Hematopoietic multipotent progenitor cell treated with erythropoietin and hydrocortisone succinate and interleukin-3 and kit ligand, for 6 days (in vitro differentiated cells): ENCODE measurements at places on chromosomes 11 and 22.
A peak's percentile ranks its signal among the peaks of the same experiment; 100 is the strongest.

- DNase-seq: no peak
Observed at GRCh38 chr22:36807627-36808026, 9.2 kb downstream of the PVALB start.

DNA sequence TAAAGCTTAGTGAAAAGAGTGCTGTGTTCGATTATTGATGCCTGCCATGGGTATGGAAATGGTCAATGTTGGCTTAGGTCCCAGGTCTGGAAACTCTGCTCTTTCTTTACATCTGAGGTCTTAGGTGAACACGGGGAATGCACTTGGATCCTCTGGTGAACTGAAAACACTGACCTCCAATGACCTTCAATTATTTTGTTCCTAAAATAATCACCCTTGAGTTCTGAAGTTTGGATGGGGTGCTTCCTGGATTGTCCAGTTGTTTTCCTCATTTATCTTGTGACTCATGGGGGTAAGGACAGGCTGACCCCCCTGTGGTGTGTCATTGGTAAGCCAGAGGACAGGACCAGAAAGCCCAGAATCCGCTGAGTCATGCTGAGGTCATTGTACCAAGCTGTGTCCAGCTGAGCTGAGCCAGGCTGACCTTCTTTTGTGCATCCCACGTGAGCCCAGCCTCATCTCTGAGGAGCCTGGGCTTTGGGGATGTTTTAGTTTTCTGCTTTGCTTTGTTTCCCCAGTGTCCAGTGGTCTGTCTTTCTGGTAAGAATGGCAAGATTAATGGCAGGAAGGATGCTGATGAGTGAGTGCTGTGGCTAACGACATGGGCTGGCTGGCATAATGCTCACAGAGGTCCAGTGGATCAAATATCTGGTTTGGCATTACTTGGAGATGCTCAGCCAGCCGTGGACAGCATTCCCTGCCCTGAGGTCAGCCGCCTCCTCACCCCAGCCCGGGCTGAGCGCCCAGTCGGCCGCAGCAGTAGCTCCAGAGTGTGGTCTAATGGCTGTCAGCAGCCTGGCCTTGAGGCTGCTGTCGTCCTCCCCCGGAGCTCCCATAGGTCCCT, 35.6 kb downstream of the AMPD3 start:
- DNase-seq: no peak

DNA sequence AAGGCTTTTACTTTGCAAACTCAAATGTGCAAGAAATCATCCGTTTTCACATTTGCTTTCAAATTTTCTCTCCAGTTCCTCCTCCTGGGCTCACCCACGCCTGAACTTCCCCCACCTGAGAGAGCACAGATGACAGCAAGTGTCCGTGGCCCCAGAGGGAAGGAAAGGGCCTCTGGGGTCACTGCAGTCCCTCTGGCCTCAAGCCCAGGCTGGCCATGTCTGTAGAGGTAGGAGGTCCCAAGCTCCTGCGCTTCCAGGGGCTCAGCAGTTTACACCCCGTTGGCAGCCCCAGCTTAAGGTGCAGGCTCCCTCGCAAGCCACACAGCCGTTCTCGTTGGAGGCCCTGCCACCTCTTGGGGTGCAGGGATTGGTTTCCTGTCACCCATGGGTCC, 40.5 kb upstream of the PRDM11 start:
- no peak for DNase-seq

GRCh38 chr11:116059919-116060318, 555.7 kb upstream of the CADM1 start:
- no peak for DNase-seq

DNA sequence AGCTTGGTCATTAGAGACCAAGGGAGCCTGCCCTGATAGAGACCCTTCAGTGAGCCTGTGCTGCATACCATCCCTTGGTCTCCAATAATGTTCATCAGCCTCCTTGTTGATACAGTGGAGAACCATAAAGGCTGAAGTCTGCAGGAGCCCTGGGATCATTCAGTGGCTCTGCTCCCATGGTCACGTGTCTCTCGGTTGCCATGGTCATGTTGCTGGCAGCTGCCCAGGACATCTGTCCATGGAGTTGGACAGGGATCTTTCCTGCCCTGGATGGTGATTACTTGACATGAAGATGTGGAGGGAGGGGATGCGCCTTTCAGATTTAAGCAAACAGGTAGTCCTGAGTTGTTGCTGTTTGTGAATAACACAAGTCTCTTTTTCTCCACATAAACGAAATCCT, 38.2 kb downstream of the CYB5R2 start:
- DNase-seq: no peak

- DNase-seq: no peak
Observed at GRCh38 chr11:43238341-43238740, 73.5 kb upstream of the API5 start.

DNA sequence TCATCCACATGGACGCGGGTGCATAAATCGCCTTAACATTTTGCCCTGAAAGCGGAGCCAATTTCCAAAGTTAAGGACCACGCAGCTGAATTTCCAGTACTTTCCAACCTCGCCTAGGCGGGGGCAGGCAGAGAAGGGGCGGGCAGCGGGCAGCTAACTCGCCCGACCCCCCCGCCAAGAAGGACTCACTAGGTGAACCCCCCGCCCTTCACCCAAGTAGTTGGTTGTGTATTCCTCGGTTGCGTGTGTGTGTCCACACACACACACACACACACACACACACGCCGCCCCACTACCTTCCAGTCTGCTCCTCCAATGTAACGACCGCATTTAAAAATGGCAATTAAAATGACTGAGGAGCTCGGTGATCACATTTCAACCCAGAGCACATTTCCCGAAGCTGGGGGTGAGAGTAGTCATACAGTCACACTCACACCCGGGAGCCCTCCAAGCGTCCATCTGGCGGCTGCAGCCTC, 1.4 kb downstream of the TENM4 start:
- DNase-seq: no peak

- DNase-seq: no peak
Observed at GRCh38 chr11:10331548-10332289, 26.8 kb downstream of the ADM start.

- DNase-seq: no peak
Observed at GRCh38 chr22:43315687-43316217, 27.4 kb downstream of the SCUBE1 start.

- DNase-seq: peak; percentile 40
Observed at GRCh38 chr11:93330446-93330984, at the start of gene DEUP1. DEUP1 (plus strand) TSS chr11:93330742; CDS start chr11:93332260, 1,518 bp downstream.

GRCh38 chr11:65891219-65892136, 1.0 kb downstream of the CCDC85B start:
- DNase-seq: peak; percentile 60

DNA sequence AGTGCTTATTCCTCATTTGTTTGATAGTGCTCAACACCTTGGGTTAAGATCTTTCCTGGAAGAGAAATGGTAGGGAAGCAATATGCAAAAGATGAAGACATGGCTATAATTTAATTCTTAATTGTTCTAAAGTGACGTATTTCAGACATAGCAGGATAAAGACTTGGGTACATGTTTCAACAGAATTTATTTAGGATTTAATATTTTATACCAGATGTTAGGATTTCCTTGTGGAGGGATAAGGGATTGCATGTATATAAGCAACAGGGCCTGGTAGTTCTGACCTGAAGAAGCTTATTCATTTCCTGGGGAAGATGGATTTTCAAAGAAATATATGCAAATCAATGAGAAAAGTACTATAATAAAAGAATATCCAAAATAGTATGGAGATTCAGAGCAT, 163.8 kb downstream of the FAT3 start:
- DNase-seq: no peak

GRCh38 chr11:34826384-34826726, 89.8 kb downstream of the APIP start:
- no peak for DNase-seq

- no peak for DNase-seq
Observed at GRCh38 chr11:105226091-105226490, 86.5 kb upstream of the CARD18 start.

- DNase-seq: no peak
Observed at GRCh38 chr11:92098172-92098571, 126.4 kb upstream of the FAT3 start.

DNA sequence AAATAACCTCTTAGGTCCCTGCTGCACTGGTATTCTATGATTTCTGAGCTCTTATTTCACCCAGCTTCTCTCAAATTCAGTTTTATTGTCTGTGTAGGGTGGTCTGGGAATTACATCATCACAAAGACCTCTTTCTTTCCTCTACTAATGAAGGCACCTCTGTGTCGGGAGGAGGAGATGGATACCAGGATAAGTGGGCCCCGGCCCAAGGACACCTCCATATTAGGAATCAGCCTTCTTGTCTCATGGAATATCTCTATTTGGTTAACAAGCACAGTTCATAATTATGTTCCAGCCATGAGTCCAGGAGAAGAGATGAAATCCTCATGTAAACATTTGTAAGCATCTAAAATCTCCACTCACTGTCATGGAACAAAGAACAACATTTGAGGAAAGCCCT, 9.4 kb downstream of the PARVA start:
- no peak for DNase-seq

DNA sequence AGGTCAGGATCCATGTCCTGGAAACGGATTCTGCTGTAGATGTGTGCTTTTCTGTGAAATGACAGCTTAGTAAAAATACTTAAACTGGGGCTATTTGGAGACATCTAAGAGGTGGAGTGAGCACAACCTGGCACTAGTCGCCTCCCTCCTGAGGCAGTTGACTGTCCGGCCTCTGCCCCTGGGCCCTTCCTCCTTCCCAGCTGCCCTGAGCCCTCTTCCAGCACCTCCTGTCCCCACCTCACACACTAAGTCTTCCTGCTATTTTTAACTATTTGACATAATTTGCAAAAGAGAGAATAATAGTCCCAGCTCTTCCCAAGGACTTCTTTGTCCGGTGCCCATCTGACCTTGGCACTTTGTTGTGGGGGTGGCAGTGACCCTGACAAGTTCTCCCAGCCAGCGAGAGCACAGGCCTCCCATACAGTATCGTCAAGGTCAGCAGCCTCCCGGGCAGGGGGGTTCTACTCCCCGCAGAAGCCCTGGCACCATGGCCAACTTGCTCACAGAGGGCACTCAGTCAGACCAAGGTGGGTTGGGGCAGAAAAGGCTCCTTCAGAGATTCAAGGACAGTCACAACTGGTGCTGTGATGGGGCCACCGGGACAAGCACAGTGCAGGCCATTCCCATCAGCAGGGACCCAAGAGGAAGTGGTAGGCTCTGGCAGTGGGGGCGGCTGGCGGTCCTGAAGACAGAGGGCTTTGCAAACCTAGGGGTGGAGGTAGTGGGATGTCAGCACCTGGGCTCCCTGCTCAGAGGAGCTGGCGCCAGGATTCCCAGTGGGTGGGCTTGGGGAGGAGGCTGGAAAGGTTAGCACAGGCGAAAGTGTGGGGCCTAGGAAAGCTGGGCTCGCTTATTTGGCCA, 5.5 kb upstream of the NEAT1 start:
- DNase-seq: peak; percentile 62

GRCh38 chr11:9569588-9570164, 3.8 kb upstream of the WEE1 start:
- DNase-seq: no peak

GRCh38 chr11:11022125-11022730, 164.4 kb upstream of the ZBED5 start:
- peak; percentile 74 for DNase-seq

DNA sequence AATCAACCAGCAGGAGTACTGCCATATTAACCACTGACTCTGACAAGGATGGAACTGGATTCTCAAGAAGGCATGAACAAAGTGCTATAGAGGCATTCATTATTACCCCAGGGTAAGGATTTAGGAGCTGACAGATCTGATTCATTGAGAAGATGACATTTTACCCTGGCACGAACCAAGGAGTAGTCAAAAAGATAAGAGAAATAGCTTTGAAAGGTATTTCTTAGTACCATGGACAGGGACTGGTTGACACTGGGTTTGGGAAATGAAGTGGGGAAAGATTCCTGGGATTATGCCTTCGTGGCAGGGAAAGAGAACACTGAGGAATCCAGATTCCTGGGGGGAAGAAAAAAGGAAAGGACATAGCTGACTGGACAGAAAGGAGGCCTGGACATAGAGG, 5.1 kb upstream of the SAAL1 start:
- peak; percentile 13 for DNase-seq

- peak; percentile 31 for DNase-seq
Observed at GRCh38 chr11:13277768-13278608, at the start of gene BMAL1. BMAL1 (plus strand) TSS chr11:13277790; CDS start chr11:13354309, 76,519 bp downstream.

GRCh38 chr11:20131788-20132666, 28.2 kb downstream of the DBX1 start:
- peak; percentile 67 for DNase-seq

DNA sequence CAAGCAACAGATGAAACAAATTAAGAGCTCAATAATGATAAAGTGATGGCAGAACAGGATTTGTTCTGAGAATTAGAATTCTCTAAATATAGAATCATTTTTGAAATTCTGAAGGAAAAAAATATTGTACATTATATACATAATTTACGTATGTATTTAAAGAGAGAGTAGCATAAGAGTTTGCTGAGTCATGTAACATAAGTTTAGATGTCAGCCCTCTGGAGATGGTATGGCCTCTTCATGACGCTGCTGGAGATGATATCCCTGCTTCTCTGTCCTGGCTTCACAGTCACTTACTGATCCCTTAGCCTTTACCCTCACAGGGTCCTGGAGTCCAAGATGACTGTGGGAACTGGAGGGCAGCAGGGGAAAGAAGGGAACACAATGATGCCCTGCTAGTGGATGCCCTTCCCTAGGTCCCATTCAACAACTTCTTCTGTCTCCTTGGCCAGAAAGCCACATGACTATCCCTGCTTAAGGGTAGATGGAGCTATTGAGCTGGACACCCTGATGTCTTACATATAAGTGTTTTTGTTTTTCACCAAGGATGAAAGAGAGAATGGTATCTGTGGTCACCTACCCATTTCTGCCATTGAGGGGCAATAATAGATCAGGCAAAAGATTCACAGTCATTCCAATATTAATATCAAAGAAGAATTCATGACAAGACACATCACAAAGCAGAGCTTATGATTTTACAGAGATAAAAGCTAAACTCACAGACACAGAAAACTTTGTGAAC, 753.1 kb downstream of the TBC1D22A start:
- DNase-seq: no peak

DNA sequence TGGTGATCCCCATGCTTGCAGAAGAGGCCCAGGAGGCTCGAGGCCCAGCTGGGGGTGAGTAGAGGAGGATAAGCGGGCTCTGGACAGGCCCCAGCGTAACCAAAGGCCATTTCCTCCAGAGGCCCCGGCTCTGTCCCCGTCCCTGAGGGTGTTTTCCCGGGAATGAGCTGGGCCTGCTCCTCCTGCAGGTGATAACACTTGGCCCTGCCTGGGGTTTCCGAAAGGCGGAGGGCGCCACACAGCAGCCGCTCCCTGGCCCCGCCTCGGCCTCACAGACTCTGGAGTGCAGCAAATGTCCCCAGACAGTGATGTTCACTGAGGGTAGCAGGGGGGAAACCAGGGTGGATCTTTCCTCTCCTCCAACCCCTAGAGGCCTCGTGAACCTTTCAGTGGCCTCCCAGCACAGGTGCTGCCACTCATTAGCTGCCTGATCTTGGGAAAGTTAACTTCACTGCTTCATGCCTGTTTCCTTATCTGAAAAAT, 10.5 kb upstream of the MGAT3 start:
- DNase-seq: peak; percentile 74

GRCh38 chr22:19477321-19478044, 1.5 kb downstream of the UFD1 start:
- peak; percentile 64 for DNase-seq

GRCh38 chr11:75387736-75388294, 11.5 kb upstream of the RPS3 start:
- no peak for DNase-seq

GRCh38 chr11:65485920-65486219, 13.0 kb upstream of the MALAT1 start:
- DNase-seq: no peak
